ENCODE measurements at places on chromosomes 3 and 15.

DNA sequence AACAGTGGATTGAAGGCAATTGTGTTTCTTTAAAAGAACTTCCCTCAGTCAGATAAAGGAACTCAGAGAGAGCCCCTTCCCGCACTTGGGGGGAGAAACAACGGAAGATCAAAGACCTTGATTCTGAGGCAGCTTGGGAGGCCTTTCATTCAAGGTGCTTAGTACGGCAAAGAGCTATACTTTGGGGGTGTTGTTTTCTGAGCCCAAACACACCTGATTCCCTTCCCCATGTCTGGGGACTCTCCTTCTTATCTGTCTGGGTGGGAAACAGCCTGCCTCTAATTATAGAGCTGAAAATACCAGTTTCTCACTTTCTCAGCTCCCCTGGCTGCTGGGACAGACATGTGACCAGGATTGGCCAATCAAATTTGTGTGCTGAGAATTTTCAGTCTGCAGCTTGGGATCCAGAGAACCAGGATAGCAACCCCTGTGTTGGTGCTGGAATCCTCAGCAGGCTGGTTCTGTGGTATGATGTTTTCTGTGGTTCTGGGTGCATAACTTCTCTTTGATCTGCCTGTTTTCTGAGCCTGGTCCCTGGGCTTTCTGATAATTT, 19.4 kb upstream of the IQCF6 start:
- no peak for DNase-seq

DNA sequence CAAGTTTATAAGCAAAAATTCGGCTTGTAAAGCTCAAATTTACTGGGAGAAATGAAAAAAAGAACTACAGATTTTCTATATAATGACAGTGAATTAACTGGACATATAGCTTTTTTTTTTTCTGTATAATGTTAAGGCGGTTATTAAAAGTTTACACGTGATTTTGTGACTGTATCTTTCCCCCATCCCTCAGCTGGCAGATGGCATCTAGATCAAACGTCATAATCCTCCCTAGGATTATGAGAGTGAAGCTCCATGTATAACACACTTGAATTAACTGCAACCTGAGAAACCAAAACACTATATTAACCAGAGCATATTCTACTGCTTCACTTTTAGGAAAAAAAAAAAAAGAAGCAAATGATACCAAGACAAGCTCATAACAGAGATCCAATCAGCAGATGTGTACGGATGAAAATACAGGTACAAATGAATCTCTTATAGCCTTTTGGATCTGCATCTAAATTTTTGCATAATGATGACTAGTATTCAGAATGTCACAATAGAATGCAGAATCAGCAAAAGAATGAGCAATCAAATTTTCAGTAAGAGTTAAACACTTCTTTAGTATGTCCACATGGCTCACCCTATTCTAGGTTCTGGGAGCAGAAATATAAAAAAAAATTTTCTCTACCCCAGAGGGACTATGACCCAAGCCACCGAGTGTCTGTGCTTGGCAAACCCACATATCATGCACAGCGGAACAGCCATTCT, 12.4 kb downstream of the MOBP start:
- no peak for DNase-seq

- DNase-seq = no peak
These were observed 25.0 kb downstream of the FHIT start for GRCh38 chr3:61226166-61226686.

GRCh38 chr15:69941706-69942495, 155.8 kb downstream of the TLE3 start:
- DNase-seq = no peak

DNA sequence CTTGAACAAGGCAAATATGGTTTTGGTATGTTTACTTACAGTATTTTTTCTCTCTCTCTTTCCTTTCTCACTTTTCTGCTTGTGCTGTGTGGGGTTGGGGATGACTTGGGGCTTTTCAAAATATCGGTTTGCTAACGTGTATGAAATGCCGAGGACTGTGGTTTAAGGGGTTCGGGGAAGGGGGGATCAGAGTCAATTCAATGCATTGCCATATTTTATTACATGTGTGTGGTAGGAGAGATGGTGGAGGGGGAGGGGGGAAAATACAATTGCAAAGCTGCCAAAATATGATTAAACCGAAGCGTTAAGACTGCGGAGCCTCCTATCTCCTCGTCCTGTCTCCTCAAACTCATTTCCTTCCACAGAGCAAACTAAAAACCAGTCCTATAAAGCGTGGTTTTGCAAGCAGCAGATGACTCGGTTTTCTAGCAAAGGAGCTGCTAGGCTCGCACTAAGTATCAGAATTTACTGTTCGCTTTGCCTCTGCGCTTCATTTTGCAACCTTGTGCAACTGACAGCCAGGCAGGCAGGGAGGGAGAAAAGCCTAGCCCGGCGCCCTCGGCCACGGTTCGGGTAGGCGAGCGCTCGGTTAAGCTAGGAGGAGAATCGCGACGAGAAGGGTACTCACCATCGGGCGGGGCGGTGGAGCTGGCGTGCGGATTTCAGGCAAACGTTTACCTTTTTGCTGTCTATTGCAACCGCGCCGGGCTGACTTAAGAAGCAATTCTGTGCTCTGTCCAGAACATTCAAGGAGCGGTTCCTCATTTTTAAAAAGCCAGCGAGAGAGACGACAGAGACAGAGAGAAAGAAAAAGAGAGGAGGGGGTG, 4.0 kb upstream of the NR2F2 start:
- no peak for DNase-seq

Measured in erythroblast (primary cell).